ELF-1 (cell line): ENCODE measurements at places on chromosomes 6 and 20.

DNA sequence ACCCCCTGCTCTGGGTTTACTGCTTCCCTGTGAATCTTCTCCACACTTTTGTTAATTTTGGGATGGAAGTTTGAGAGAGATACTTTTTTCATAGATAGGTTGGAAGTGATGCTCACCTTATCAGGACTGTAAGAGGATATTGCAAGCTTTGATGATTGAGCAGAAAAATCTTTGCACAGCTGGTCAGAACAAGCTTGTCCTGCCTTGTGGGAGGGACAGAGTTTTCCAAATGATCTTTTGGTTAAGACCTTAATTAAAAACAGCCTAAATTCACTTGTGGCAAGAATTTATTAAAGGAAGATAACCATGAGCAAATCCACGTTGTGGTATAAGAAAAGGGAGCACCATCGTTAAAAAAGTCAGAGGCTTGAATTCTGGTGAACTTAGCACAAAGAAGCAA is 32.2 kb downstream of the E2F3 start:
- no peak for DNase-seq

GRCh38 chr6:157759028-157759427 is 64.0 kb upstream of the SNX9 start:
- no peak for DNase-seq

DNA sequence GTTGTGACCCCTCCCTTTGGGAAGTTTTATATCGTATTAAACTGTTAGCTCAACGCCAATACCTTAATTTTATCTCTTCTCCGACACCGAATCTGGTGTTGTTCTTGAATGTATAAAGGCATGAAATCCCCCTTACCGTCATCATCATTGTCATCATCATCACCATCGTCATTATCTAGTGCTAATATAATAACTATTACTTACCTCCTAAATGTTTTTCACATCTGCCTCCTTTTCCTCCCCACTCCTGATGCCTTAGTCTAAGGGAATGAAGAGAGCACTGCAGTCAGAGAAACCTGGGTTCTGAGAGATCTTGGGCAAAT is 677 bp upstream of the ZBTB24 start:
- DNase-seq = no peak

GRCh38 chr20:8155812-8156211 is 23.7 kb downstream of the PLCB1 start:
- DNase-seq = no peak

DNA sequence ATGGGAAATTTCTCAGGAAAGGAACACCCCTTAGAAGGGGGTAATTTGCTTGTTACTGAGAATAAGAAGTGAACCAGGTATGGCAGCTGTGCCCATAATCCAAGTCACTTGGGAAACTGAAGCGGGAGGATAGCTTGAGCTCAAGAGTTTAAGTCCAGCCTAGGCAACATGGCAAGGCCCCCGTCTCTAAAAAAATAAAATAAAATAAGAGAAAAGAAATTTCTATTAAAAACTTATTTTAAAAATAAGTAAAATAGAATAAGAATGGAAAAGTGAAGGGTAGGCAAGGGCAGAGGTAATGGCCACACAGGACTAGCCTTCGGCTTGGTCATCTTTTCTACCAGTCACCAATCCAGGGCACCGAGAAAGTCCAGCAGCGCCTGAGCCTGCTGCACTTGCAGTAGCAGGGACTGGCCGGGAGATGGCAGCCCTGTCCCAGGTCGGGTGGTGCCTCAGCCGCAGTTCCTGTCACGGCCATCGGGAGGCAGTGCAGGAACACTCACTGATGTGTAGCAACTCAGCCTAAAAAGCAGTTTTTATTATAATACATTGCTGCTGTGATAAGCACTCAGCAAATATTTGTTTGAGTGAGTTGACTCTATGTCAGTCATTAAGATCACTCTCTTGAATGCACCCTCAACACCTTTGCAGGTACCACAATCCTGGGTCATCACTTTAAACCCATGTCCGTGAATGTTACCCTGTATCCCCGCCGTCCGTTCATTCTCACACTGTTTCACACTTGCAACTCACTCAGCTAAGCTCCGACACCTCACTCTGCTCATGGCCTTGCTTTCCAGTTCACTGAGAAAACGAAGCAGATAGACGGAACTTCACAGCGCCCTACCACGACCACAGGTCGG is 23.2 kb upstream of the GCM1 start:
- DNase-seq = peak; percentile 91

- no peak for DNase-seq
These were observed 11.6 kb downstream of the ADISSP start for GRCh38 chr20:3755814-3756480.

DNA sequence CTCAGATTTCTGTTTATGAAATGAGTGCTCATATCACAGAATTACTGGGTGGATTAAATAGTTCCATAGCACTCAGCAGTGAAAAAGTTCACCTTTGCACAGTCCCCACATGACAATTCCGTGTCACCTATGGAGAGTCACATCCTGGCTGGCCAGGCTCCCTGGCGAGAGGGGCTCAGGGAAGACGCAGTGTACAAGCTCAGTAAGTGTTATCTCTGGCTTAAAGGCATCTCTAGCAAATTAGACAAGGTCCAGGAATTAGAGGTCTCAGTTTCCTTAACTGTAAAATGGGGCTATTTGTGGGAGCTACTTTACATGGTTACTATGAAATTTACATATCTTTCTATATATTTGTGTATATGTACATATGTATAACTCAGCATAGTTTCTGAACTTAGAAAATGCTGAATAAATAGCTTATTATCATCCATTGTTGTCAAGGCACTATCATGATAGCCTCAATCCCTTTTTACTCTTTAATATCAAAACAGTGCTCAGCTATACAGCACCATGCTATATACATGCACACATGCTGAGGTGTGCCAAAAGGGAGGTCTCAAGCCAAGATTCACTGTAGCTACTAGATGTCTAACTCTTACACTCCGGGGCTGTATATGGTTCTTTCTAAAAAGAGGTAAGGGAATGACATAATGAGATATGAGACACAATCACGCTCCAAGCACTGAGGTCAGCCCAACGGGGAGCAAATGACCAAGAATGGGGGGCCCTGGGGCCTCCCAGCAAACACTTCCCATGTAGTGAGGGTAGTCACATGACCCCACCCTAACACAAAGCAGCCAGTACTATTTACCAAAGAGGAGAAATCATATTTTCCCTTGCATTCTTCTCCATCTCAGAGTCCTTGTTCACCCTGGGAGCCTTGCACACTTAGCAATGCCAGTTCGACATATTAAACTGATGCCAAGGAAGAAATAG is 59.4 kb downstream of the SLC22A23 start:
- no peak for DNase-seq

- DNase-seq = peak; percentile 81
These were observed 2.1 kb downstream of the PTPRT start for GRCh38 chr20:43187476-43188233.

DNA sequence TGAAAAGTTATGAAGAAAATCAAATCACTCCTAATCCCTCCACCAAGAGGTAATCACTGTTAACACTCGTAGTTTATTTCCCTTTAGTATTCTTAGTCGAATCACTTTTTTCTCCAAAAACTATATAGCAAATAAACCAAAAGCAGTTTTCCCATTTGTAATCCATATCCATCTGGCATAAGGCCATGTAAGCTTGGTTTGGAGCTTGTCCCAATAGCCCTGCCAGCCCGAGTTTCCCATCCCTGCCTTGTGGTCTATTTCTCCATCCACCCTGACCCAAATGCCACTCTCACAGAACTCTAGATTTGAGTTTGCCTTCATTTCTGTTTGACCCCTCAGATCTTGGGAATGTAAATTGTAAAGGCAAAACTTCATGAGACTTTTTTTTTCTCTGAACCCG is 71.8 kb upstream of the DSP start:
- no peak for DNase-seq
